ENCODE measurements at places on chromosomes 13 and 19. TPM values are rescaled to one million over a fixed set of nuclear protein-coding genes. Genes with fewer than 3 reads are reported as not detected.

GRCh38 chr13:106691341-106691740 is 123.4 kb upstream of the ARGLU1 start:
- DNase-seq = no peak

The CEACAM20 gene
- 0.12 TPM for total RNA-seq

- DNase-seq = no peak
Observed at GRCh38 chr13:40172149-40172591, 494.3 kb downstream of the FOXO1 start.

GRCh38 chr19:32287086-32287485 is 58.3 kb upstream of the ZNF507 start:
- no peak for DNase-seq

The ZNF324 gene
- 16.4 TPM for total RNA-seq

DNA sequence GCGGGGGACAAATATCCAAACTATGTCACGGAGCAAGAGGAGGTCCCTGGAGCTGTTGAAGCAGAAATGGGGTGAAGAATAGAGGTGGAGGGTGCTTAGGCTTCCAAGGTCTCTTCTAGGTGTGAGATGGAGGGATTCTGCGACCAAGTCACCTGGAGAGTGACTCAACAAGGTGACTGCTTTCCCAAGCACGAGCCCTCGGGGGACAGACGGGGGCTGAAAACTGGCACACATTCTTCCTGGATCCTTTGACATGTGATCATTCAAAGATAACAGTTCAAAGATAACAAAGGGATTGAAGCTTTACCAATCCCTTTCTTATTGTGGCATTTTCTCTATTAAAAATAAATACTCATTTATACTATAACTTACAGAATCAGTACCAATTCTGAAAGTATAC is 2.2 kb upstream of the TEX101 start:
- DNase-seq = no peak

DNA sequence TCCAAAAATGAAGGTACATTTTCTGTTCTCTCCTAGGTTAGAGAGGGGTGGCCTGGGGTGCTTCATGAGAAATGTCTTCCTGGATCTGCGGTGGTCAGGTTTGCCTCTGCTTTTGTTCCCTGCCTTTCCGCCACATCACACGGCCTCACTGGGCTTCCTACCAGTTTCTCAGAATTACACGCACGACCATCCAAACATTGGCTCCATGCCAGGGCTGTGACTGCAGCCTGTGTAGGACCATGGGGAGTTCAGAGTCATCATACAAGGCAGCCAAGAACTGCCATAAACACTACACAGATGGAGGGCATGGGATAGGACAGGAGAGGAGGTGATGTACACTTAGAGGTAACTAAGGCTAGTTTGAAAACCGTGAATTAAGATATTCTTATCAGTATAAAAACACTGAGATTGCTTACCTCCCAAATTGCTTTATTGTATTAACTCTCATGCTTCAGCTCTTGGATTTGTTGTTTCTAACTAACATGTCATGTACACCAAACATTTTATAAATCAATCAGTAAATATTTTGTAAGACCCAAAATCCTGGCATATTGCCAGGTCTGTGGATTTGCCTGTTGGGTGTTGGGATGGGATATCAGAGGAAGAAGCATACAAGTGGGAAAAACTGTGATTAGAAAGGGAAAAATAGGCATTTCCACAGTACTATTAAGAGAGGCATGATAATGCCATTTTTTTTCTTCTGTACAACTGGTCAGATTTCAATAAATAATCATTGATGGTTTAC is 45.2 kb downstream of the CDADC1 start:
- DNase-seq = peak; percentile 52

- no peak for DNase-seq
Observed at GRCh38 chr13:109918179-109918711, 131.9 kb upstream of the IRS2 start.

- DNase-seq = no peak
Observed at GRCh38 chr13:24083722-24084421, 76.6 kb upstream of the SPATA13 start.

- DNase-seq = no peak
Observed at GRCh38 chr13:63166345-63166744, 1750.7 kb upstream of the PCDH20 start.

- DNase-seq = no peak
Observed at GRCh38 chr13:111184458-111185401, 69.6 kb downstream of the ARHGEF7 start.

DNA sequence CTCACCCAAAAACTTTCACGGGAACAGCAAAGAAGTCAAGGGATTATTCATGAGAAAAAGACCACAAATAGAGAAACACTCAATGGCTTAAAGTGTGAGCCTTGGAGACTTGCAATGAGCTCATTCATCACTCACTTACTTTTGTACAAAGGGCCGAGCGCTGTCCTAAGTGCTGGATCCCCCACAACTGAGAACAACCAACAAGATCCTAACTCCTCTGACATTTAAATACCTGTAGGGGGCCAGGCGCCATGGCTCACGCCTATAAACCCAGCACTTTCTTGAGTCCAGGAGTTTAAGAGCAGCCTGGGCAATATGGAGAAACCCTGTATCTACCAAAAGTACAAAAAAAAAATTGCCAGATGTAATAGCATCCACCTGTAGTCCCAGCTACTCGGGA is 29.4 kb upstream of the ZNF507 start:
- DNase-seq = no peak

The ERFL gene
- total RNA-seq = 3.4 TPM

GRCh38 chr13:74860789-74861188 is 621.2 kb downstream of the TBC1D4 start:
- no peak for DNase-seq

GRCh38 chr13:109400209-109400608 is 386.2 kb downstream of the IRS2 start:
- no peak for DNase-seq

DNA sequence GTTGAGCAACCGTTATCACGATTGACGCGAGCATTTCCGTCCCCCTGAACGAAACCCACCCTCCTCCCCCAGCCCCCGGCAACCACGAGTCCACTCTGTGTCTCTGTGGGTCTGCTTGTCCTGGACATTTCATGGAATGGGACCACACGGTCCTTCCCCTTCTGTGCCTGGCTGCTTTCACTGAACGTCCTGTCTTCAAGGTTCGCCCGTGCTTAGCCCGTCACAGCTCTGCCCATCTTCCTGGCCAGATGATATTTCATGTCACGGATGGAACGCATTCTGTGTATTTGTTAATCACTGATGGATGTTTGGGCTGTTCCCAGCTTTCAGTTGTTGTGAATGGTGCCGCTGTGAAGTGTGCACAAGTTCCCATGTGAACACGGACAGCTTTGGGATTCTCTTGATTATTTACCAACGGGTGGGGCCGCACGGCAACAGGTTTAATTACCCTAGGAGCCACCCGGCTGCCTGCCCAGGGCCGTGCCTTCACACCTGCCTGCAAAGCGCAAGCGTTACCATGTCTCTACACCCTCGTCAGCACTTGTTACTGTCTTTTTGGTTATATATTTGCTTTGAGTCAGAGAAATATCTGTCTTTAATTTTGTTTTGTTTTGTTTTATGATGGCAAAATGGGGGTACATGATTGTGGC is 42.5 kb downstream of the RASA3 start:
- DNase-seq = no peak

- no peak for DNase-seq
Observed at GRCh38 chr13:50682002-50682401, 161.5 kb downstream of the DLEU7 start.

GRCh38 chr13:103557878-103558277 is 491.7 kb upstream of the SLC10A2 start:
- no peak for DNase-seq

DNA sequence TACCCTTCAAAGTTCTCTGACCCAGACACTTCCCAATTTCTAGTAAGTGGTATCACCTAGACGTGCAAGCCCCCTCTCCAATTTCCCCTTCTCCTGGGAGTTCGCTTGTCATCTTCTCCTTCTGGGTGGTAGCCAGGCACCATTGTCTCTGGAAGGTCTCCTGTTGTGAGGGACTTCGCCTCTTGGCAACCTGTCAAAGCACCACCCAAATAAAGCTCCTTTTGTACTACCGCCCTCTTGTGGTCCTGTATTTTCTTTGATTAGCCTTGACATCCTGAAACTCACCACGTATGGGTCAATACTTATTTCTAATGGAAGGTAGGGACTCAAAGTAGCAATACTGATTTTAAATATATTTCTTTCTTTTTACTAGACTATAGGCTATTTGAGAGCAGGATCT is 8.2 kb downstream of the GPC5 start:
- DNase-seq = no peak

The KCNN4 gene
- total RNA-seq = 10.5 TPM

DNA sequence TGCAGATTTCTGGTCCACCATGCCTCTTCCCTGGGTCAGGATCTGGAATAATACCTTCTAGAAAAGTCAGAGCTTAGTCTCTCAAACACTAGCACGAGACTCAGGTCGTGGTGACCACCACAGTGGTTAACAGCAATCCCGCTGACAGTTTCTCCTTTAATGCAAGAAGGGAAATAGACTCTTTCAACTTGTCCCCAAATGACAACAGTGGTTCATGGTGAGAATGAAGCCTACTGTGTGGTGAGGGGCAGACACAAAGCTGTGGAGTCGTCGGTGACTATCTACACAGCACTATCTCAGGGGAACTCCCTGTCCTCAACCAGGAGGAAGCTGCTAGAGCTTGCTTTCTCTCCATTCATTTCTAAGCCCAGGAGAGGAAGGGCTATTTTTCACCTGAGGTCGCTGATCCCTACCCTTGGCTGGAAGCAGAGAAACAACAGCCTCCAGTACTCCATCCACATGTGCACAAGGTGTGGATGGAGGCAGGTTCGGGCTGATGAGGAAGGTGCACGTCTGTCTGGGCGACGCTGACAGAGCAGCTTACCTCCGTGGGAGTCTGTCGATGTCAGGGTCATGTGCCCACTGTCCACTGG is 72.4 kb downstream of the STK24 start:
- no peak for DNase-seq

DNA sequence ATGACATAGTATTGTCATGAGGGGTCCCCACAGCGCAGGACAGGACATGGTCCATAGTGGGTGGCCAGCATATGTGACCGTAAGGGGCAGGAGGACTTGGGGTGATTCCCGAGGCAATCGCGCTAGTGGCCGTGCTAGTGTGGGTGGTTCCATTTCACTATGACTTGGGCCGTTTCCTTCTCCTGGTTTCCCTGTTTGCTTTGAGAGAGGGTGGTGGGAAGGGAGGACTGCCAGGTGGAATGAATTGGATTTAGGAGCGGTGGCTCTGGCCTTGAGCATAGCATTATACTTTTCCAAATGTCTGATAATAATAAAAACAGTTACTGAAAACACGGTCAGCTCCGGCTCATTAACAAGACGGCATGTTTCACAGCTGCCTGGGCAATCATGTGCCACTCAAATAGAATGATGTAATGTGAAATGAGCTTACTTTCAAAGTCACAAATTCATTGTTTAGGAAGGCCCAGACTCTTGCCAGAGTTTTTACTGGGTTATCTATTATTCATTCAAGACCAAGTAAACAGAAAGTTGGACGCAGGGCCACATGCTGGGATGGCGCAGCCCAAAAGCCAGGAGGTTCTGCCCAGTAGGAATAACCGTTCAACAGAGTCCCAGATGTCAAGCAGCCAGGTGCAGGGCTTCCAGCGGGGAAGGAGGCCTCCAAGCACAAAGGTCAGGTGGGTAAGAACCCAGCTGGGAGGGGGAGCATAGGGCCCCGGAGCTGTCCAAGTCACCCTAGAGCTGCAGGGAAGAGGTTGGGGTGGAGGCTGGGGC is 19.6 kb upstream of the SLC15A1 start:
- peak; percentile 40 for DNase-seq

DNA sequence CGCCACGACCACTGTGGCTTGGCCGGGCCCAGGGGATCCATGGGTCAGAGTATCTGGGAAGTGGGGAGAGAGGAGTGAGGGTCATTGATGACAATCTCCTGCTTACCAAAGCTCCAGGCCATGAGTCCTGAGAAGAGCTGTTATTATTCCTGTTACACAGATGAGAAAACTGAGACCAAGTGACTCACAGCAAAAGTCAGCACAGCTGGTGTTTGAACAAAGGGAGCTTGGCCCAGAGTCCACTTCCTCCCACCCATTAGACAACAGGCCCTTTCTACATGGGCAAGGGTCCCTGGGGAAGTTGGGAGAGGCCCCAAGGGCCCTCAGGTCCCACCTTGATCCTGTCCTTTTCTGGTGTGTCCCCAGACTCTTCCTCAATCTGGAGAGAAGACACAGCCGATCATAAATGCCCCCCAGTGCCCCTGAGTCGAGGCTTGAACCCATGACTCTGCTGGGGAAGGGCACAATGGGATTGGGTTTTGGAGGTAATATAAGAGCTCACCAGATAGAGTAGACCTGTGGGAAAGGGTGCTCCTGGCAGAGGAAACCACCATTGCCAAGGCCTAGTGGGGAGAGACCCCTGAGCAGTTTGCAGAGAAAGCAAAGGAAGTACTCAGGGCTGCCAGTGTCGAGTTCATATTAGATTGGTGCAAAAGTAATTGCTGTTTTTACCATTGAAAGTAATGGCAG is 6.8 kb downstream of the FUT6 start:
- no peak for DNase-seq

GRCh38 chr13:74048756-74049155 is 85.4 kb downstream of the KLF12 start:
- DNase-seq = no peak

The ERICH6B gene
- not detected for total RNA-seq

The INSL3 gene
- not detected for total RNA-seq

The SHISA7 gene
- total RNA-seq = not detected

The NUFIP1 gene
- total RNA-seq = 3.4 TPM

The DLL3 gene
- total RNA-seq = not detected

- DNase-seq = no peak
Observed at GRCh38 chr19:738509-739128, 12.3 kb upstream of the MISP start.

- DNase-seq = no peak
Observed at GRCh38 chr13:51737609-51738008, 66.4 kb downstream of the DHRS12 start.

The PSG3 gene
- total RNA-seq = not detected

DNA sequence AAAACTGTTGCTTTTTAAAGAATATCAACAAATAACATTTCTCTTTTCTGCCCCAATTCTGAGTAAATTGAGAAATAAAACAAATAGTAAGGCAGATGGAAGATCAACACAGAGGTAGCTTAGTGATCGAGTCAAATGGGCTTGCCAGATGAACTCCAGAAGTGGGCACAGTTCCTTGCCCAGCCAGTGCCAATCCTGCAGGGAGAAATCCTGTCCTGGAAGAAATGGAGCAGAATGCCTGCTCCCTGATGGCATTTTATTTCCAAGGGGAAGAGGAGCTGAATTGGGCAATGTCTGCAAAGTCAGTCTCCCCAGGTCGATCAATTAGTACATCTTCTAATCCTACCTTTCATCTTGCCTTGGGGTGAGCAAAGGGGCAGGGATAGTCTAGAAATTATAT is 225.3 kb downstream of the NHLRC3 start:
- DNase-seq = no peak

The FGF14 gene
- total RNA-seq = 1.5 TPM

GRCh38 chr19:29795461-29796172 is 16.2 kb upstream of the CCNE1 start:
- DNase-seq = no peak

The SWSAP1 gene
- 4.9 TPM for total RNA-seq

- no peak for DNase-seq
Observed at GRCh38 chr13:65090186-65090585, 2139.9 kb downstream of the PCDH9 start.
